Stimulated activated CD4-positive, alpha-beta T cell treated with anti-CD3 and anti-CD28 coated beads, Interleukin-4, amount 100 ng/mL, for 1 hour (primary cell): ENCODE measurements at places on chromosomes 3 and 15.

GRCh38 chr3:17009826-17010225, 125.1 kb downstream of the PLCL2 start:
- DNase-seq, result no peak

DNA sequence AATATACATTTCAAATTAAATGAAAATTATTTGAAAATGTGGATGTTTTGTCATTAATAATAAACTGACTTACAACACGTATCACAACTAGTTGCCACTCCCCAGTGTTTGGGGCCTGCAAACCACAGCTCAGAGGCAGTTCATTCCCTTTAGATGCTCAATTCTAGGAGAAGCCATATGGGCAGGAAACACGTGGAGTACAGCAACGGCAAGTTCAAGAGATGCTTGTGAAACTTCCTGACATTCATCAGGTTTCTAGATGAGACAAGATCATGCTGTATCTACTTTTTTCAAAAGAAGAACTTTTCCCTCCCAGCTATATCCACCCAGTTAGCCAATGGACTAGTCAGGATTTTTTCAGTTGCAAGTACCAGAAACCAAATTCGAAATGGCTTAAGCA, 17.6 kb upstream of the PLA2G4D start:
- DNase-seq, result no peak

DNA sequence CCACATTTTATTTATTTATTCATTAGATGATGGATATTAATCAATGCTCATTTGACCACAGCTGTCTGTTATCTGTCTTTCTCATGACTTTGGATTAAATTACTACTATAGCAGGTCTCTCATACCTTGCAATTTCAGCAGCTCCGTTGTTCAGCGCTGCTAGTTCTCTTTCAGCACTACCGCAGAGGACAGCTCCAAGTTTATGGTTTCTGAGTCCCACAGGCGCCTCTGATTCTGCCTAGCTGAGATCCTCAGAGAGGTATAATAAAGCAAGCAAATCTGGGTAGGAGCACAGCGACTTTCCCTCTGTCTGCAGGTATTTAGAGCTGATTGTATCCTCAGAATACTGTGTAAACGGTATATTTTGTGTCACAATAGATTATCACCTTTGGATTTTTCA, 204.9 kb downstream of the CNTN4 start:
- DNase-seq, result no peak

- no peak for DNase-seq
Measured at GRCh38 chr15:44727485-44728231, 8.7 kb upstream of the TRIM69 start.

GRCh38 chr3:29531644-29532043, 250.8 kb downstream of the RBMS3 start:
- no peak for DNase-seq

DNA sequence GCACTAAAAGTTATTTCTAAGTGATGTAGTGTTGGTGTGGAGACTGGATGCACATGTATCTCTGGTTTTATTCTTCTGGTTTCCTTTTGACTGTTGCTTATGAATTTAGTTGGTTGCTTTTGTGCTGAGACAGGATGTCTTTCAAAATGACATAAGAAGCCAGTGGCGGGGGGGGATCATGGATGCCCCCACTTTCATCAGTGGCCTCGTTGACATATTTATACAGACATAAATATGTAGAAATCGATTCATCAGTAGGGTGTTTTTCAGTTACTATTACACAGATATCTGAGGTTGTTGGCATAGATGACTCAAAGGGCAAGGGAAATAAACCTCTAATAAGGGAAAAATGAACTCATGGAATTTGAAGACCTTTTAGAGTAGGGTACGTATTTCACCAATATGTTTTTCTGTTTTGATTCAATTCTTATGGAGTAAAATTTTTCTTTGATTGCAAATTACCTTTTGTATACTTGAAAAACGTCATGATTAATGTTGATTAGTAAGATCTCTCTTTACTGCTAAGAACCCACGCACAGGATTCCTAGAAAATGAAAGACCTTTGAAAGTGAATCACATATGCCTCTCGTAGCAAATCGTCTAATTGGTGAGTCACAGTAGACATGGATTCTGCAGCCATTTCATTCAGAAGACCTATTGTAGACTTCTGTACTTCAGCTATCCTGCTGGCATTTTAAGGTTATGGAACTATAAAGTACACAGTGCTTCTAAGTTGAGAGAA, 97.4 kb upstream of the RBMS3 start:
- peak; percentile 17 for DNase-seq

DNA sequence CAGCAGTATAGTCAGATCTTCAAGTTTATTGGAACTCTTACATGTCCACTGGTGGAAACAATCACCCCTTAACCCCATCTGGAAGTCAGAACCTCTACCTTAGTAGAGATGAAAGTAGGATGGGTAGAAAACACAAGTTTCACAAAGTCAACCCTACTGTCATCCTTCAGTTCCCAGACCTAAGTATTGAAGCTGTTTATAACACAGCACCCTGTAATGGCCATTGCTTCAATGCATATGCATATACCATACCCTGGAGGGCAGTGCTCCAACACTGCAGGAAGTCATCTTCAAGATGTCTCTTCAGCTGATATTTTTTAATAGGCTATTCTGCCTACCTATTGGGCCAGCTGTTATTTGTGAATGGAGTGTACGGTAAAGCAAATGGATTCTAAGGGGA, 241.3 kb downstream of the UBE2E2 start:
- no peak for DNase-seq

- DNase-seq, result no peak
Measured at GRCh38 chr15:33768670-33769190, 199.6 kb upstream of the CHRM5 start.

DNA sequence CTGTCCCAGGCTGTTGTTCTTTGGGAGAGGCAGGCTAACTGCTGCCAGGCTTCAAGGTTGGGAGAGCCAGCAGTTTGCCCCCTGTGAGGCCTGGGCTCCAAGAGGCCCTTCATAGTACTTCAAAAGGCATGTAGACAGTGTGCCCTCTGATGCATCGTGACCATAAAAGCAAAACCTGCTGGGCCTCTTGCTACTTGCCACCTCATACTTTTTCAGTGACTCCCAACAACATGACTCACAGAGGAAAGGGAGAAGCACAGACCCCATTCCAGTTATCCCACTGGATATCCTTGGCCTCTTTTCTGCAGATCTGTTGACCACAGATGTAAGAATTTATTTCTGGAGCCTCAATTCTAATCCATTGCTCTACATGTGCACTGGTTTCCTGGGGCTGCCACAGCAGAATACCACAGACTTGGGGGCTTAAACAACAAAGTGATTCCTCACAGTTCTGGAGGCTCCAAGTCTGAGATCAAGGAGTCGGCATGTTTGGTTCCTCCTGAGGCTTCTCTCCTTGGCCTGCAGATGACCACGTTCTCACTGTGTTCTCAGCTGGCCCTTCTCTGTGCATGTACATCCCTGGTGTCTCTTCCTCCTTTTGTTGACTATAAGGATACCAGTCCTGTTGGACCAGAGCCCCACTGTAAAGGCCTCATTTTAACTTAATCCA, 8.9 kb upstream of the NSMCE3 start:
- no peak for DNase-seq

- DNase-seq, result no peak
Measured at GRCh38 chr15:54843006-54843405, 353.7 kb downstream of the RSL24D1 start.

GRCh38 chr3:117104792-117105191, 395.2 kb downstream of the TUSC7 start:
- no peak for DNase-seq

DNA sequence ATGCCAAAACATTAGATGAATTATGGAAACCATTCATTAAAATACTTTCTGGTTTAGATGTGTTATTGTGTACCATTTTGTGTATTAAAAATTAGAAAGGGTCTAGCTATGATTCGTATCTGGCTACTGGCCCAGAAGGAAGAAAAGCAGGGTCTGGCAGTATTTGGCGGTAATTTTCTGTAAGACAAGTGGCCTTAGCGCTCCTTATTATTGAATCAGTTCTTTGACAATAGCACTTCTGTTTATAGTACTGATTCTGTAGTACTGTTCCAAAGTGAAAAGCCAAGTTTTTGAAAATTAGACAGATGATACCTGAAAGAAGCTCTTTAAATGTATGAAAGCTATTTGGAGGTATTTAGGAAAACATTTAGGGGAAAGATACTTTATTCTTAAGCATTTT, 10.2 kb downstream of the GLCE start:
- DNase-seq, result no peak

GRCh38 chr3:24480497-24480896, 14.2 kb downstream of the THRB start:
- DNase-seq, result no peak

GRCh38 chr15:67744331-67745072, 80.8 kb upstream of the SKOR1 start:
- no peak for DNase-seq

- no peak for DNase-seq
Measured at GRCh38 chr3:8343058-8343457, 158.6 kb upstream of the LMCD1 start.

DNA sequence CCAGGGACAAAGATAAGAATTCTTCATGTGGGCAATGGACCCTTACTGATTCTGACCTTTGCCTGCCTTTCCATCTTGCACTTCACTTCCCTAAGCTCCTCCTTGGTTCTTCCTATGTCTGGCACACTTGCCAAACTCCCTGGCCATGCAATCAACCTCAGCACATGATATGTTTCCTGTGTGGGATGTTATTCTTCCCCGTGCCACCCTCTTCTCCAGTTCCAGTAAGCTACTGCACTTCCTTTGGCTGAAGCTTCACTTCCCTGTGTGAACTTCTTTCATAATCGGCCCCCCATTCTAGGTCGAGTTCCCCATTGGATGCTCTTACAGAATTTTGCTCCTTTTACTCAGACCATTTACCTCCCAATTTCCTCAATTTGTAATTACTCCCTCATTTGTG, 10.7 kb upstream of the TASOR start:
- no peak for DNase-seq

DNA sequence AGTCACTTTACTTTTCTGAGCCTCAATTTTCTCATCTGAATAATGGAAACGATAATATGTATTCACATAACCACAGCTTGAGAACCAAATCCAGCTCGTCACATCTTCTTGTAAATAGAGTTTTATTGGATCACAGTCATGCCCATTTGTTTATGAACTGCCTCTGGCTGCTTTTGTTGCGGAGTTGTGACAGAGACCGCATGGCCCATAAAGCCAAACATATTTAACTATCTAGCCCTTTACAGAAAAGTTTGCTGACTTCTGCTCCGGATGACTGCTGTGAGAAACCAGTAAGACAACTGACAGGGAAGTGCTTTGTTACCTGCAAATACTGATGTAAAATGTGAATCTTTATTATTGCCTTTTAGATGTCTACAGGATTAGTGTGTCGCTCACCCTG, 216.0 kb downstream of the RORA start:
- no peak for DNase-seq

GRCh38 chr3:17298038-17298437, 413.3 kb downstream of the PLCL2 start:
- no peak for DNase-seq
